LHCN-M2 (cell line): ENCODE measurements at places on chromosomes 12 and 14. TPM values are rescaled to one million over a fixed set of nuclear protein-coding genes. Genes with fewer than 3 reads are reported as not detected.
A peak's percentile ranks its signal among the peaks of the same experiment; 100 is the strongest.

Gene DCN
- total RNA-seq, result 447 and 478 TPM in 2 replicates

DNA sequence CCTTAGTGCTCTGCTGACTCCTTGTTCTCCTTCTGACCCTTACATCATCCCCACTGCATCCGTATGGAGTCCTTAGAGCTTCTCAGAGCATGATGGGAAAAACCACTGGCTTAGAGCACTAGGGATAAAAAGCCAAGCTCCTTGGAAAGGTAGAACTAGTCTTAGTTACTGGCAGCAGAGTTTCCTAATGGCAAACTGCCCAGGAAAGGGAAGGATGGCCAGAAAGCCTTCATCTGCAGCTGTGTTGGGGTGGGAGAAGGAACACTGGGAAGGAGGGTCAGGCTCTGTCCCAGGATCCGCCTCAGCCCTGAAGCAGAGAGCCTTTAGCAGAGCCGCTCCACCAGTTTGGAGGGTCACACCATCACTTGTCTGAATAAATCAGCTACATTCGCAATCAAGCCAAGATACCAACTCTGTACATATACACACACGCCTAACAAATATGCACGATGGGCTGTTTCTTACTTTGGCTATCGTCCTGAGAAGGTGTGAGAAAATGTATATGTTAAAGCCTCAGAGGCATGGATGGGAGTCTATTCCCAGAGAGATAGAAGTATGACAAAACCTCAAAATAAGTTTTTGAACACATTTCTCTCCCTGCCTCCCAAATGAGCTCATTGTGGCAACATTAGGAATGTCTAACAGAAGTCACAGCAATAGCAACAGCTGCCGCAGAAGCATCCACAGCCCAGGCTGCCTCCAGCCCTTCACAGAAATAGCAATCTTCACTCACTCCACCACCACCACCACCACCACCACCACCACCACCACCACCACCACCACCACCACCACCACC lies 18.6 kb upstream of the GALNT8 start:
- peak; percentile 23 for DNase-seq

DNA sequence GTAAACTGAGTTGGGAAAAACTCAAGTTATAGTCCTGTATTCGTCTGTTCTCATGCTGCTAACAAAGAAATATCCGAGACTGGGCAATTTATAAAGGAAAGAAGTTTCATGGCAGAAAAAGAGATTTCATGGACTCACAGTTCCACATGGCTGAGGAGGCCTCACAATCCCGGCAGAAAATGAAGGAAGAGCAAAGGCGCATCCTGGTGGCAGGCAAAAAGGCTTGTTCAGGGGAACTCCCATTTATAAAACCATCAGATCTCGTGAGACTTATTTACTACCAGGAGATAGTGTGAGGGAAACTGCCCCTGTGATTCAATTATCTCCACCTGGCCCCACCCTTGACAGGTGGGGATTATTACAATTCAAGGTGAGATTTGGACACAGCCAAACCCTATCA lies 292.6 kb upstream of the SYT1 start:
- no peak for DNase-seq

DNA sequence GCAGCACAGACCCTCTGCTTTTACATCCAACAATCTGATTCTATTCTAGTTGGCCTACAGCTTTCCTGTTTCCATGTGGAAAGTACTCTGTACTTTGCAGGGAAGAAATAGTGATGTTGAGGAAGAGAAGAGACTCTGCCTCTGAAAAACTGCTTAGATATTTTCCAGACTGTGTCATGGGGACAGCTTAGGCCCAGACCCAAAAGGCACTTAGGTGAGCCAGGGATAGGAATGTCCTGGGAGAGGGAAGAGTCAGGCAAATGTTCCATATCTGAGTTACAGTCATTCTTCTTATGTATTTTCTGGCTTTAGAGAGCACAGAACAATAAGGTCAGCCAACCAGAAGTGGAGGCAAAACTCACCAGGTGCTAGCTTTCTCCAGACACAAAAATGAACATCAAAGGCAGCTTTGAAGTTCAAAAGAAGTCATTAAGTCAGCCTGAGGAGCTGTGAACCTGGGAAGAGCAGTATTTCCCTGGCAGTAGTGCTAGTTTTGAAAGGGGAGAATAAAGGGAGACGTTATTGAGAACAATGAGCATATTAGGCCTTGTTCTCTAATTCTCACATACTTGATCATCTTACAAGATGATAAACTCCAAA lies 199.7 kb upstream of the LMNTD1 start:
- DNase-seq, result no peak

DNA sequence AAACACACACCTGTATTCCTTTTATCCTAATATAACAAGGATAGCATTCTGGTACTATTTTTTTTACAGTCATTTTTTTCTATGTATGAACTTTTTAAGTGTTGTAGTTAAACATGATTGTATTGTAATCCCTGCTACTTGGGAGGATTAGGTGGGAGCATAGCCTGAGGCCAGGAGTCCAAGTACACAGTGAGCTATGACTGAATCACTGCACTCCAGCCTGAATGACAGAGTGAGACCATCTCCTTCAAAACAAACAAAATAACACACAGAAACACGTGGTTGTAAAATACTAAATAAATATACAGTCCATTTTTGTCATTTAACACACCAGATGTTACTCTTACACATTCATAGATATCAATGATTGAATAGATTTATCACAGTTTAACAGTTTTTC lies 56.9 kb downstream of the MAP4K5 start:
- DNase-seq, result peak; percentile 52
